AG04450 (cell line): ENCODE measurements at places on chromosomes 5 and 9.

GRCh38 chr9:7601739-7602138 is 197.8 kb downstream of the DMAC1 start:
- DNase-seq: no peak

DNA sequence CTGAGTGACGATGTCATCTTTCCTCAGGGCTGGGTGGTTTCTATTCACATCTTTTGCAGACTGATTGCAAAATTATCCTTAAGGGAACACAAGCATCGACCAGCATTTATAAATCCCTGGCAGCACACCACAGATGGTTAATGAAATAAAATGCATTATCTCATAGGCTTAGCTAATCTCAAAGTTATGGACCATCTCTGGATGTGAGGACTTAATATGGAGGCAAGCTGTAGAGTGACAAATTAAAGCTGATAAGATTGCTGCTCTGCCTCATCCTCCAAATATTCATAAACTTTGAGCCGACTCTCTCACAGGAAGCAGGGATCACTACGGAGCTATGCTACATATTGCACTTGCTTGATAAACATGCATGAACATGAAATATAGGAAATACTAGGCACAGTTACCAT is 663.2 kb upstream of the RGMB start:
- peak; percentile 90 for DNase-seq

DNA sequence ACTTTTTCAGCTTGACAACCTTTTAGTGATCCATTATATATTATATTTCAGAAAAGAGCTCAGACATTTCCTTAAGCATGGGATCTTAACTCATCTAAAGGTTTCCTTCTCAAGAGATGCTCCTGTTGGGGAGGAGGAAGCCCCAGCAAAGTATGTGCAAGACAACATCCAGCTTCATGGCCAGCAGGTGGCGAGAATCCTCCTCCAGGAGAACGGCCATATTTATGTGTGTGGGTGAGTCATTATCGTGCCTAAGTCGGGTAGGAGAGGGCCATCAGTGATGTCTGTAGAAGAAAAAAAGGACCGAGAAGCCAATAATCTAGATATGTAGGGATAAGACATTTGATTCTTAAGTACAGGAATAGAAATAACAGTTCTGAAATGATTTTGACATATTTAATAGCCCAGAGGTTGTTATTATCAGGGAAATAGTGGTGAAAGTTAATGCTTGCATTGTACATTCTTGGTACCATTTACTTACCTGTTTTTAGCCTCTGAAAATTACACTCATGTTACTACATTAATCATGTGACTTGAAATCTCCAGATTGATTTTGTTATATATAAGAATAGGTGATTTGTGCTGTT is 28.2 kb downstream of the MTRR start:
- no peak for DNase-seq

- DNase-seq: no peak
Observed at GRCh38 chr9:89376286-89376685, 58.0 kb downstream of the SECISBP2 start.

DNA sequence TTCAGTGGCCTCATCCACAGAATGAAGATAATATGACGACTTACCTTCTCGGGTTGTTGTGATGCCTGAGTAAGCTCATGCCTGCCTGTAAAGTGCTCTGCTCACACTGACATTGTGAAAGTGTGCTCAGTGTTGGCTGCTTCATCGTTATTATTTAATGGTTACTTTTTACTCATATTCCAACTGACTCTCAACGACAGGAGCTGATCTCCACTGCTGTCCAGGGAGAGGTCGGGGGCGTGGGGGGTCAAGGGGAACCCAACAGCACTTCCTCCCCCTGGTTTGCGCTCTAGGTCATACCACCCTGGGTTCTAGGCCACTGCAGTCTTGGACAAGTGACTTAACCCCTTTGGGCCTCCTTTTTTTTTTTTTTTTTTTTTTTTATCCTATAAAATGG is 52.9 kb upstream of the ANGPTL2 start:
- DNase-seq: no peak

- no peak for DNase-seq
Observed at GRCh38 chr9:83144492-83144891, 81.5 kb upstream of the RASEF start.

DNA sequence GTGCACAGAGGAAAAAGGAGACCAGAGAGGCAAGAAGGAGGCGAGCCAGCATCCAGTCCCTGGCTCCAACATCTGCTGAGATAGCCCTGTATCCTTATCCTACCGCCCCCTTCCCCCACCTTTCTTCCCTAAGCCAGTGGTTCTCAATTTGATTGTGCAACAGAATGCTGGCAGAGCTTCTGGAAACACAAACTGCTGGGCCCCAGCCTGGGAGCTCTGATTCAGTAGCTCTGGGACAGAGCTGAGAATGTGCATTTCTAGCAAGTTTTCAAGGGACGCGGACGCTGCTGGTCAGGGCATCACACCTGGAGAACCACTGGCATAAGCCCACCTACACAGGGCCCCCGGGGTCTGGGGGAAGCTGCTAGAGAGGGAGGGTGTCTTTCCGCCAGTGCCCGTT is 21.1 kb downstream of the AK8 start:
- peak; percentile 41 for DNase-seq

- DNase-seq: peak; percentile 98
Observed at GRCh38 chr5:181223058-181223728, at the start of gene TRIM41. TRIM41 (plus strand) TSS chr5:181223281; CDS start chr5:181224000, 719 bp downstream.

- peak; percentile 59 for DNase-seq
Observed at GRCh38 chr5:87120518-87121303, 147.0 kb upstream of the RASA1 start.

- no peak for DNase-seq
Observed at GRCh38 chr9:1580215-1580614, 434.9 kb upstream of the SMARCA2 start.

GRCh38 chr9:33136721-33137670 is 30.1 kb downstream of the B4GALT1 start:
- DNase-seq: no peak
